ENCODE measurements at places on chromosomes 6 and 20.

- no peak for DNase-seq
Observed at GRCh38 chr6:145904391-145904790, 59.8 kb downstream of the SHPRH start.

DNA sequence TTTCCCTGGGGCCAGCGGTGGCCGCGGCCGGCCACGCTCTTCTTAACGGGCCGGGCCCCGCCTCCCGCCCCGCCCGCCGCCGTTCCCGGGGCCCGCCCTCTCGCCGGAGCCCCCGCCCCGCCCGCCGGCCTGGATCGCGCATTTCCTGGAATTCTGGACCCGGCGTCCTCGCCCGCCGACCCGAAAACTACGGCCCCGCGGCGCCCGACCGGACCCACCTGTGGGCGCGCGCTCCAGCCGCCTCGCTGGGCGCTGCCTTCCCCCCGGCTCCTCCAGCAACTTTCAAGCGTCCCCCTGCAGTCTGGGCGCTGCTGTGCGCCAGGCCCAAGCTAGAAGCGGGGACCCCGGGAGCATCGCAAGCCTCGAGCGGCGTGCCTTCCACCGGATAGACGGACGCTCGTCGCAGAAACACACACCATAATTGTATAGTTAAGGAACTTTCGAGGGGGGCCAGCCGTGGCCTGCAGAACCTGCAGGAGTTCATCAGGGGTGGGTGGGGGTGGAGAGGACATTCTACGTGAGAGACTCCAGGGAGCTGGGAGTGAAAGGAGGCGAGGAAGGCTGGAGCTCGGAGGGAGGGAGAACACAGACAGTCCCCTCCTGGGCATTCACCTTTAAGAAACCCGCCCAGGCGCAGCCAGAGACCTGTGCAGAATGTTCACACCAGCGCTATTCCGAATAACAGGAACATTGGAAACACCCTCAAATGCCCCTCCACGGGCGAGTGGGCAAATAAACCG lies at the start of gene ADA:
ADA (minus strand) TSS at position 16 of the 740 bp plus-strand sequence. CDS start 92 bp downstream, outside the sequence.
- DNase-seq = peak; percentile 41

DNA sequence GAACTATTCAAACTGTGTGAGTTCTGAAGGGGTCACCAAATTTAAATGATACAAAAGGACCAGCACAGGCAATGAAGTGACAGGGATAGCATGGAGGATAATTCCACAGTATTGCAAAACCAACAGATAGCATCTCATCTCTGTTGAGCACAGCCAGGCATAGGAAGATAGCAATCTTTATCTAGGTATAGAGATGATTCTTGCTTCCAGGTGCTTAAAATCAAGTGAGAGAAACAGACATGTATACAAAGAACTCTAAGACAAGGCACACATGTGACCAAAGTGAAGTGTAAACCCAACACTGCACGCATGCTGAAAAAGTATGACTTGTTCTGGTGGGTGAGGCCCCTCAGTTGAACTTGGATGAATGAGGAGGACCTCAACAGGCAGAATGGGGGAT lies 48.4 kb upstream of the ARMC2 start:
- no peak for DNase-seq

DNA sequence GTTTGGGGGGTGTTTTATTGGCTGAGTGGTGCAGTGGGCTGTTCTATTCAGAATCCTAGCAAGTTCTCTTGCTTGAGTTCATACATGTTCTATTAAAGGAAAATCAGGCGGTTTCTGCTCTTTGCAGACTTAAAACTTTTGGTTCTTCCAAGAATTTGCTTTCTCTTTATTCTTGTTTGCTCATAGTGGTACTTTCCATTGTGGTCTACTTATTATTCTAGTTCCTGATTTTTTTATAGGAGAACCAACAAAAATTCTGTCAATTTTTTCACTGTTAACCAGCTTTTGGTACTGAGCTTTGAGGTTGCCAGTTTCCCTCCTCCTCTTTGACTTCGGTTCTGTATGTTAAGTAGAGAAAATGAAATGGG lies 6.7 kb downstream of the AFDN start:
- no peak for DNase-seq

GRCh38 chr6:89999154-89999553 lies 104.9 kb downstream of the GJA10 start:
- no peak for DNase-seq

DNA sequence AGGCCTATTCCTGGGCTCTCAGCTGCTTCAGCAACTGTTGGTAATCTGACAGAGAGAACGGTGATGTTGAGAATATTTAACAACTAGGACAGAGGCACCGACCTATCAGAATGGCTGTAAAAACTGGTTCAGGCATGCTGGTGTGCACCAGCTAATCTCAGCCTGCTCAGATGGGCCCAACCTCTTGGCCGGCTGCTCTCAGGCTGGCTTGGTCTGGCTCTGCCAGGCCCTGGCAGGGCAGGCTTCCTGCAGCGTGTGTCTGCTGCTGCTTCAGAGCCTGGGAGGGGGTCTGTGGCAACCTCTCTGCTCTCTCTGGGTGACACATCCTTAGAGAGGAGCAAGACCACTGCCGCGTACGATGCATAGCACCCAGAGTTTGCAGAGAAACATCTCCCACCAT lies 4.8 kb downstream of the SLC2A12 start:
- no peak for DNase-seq

DNA sequence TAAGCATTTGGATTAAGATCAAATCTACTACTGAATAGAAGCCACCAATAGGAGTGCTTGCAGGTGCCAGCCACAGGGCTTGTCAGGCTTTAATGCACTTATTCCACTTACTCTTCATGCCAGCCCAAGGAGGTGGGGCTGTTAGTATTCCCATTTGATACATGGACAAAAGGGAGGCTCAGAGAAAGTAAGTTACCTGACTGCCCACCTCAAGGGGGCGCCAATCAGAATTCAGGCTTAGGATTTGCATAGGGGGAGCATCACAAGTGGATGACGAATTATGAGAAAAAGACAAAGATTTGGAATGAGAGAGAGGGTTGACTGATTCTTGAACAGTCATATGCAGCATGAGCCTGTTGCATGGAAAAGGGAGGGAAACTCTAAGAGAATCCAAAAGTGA lies 188.4 kb upstream of the TSHZ2 start:
- peak; percentile 2 for DNase-seq

DNA sequence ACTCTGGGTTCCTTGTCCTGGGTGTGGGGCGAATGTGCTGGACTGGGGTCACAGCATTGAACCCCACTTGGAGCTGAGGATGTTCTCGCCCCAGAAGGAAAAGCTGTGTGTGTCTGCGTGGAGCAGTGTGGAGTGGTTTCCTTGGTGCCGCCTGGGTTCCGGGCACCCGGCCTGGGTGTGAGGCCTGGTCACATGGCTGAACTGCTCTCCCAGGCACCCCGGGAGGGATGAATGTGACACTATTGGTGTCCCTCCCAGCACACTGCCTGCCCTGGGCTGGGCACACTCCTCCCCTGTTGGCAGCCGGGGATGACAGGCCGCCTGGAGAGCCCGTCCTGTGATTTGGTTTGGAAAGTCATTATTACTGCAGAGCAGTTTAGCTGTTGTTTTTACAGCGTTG lies 12.3 kb downstream of the MYT1 start:
- no peak for DNase-seq

GRCh38 chr6:509676-510075 lies 118.1 kb downstream of the IRF4 start:
- DNase-seq = no peak
